Femur (tissue), 1 donor: ENCODE measurements at places on chromosomes 7 and 10.

DNA sequence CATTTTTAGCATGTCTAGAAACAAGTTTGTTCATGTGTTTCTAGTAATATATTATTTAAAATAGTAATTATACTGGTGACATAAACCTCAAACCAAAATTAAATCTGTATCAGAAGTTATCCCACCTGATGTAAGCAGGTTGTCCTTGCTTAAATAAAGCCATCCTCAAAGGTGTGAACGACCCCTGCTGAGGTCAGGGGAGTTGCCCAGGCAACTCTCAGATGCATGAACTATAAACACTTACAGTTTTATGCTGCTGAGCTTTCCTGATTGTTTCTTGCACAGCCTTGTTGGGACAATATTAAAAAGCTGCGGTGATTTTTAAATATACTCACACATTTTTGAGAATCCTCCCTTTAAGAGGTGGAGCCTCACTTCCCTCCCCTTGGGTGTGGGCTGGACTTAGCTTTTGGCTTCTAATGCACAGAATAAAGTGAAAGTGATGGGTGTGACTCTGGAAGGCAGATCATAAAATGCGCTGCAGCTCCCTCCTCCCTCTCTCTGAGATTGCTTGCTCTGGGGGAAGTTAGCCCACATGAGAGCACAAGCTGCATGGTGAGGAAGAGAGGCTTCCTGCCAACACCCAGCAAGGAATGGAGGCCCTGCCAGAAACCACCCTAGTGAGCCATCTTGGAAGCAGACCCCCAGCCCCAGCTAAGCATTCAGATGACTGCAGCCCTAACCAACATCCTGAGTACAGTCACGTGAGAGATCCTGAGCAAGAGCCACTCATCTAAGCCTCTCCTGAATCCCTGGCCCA lies 152.7 kb downstream of the SKIDA1 start:
- peak; percentile 82 for DNase-seq

DNA sequence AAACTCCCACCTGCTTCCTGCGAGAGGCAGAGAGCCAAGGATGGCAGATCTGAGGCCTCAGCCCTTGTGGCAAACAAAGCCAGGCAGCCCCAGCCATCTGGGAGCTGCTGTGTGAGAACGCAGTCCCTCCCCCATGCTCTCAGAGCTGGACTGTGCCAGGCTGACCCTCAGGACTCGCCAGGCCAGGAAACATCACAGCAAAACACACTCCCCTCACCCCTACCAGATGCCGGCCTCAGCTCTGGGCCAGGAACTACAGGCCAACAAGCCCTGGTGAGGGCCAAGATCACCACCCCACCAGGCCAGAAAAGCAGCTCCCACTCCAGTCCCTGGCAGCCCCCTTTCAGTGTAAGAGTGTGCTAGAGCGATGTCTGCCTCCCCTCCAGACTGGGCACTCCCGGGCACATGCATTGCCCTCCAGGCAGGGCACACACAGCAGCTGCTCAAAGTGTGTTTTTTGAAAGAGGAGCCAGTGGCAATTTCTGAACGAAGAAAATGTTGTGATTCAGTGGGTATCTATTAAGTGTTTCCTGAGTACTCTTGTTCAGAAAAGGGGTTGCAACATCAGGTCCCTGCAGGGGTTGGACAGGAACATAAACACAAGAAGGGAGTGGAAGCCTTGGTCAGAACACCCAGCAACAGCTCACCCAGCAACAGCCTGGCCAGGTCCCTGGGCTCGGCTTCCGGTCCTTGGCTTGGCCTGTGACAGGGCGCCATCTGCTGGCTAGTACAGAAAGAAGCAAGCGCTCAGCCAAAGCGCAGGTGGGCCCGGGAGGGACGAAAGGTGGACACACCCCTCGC lies 18.3 kb downstream of the LRRC20 start:
- DNase-seq: peak; percentile 93

DNA sequence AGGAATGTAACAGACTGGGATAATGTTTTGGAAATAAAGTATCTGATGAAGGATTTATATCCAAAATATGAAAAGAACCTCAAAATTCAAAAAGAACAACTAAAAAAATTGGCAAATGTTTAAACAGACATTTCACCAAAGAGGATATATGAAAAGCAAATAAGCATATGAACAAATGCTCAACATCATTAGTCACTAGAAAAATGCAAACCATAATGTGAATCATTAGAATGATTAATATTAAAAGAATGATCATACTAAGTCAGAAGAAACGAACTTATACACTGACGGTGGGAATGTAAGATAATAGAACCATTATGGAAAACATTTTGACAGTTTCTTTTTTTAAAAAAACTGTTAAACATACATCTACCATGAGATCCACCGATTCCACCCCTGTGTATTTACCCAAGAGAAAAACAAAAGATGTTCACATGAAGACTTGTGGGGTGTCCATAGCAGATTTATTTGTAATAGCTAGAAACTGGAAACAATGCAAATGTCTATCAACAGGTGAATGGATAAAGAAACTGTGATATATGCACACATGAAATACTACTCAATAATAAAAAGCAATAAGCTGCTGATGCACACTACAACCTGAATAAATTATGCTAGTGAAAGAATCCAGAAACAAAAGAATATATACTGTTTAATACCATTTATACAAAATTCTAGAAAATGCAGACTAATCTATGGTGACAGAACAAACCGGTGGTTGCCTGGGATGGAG lies 35.7 kb downstream of the PRKG1 start:
- DNase-seq: no peak

- no peak for DNase-seq
Measured at GRCh38 chr10:59180689-59181270, 4.3 kb downstream of the PHYHIPL start.

- no peak for DNase-seq
Measured at GRCh38 chr7:157056246-157056645, 45.8 kb upstream of the MNX1 start.

DNA sequence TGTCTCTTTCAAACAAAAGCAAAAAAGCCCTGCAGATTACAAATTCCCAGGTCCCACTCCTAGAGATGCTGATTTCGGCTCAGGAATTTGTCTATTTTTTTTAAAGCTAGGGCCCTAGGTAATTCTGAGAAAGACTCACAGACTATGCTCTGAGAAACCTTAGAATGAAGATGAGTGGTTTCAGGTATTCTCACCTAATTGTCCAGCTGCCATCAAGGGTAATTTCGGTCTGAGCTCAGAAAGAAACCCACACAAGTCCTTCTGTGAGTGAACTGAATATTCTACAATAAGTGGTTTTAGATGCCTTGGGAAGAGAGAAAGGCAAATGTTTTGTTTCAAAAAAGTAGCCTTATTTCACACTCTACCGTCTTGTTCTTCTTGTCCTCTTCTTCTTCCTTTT lies 45.7 kb downstream of the DCLRE1A start:
- DNase-seq: no peak
